HepG2 (cell line): ENCODE measurements at places on chromosomes 3 and 15.

DNA sequence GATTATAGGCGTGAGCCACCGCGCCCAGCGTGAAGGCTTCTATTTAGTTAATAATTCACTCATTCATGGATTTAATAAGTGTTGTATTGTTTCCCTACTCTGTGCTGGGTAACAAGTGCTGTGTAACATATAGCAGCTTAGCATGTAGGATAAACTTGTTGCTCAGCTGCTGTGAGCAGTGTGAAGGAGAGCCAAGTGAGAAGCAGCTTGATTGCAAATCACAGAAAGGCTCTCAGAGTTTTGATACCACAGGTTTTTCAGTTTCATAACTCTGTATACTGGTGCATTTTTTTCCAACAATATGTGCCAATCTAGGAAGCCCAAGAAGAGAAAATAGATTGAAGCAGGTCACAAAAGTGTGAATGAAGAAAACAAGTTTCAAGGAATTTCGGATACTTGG, 48.4 kb downstream of the AGTR1 start:
- no peak for DNase-seq

DNA sequence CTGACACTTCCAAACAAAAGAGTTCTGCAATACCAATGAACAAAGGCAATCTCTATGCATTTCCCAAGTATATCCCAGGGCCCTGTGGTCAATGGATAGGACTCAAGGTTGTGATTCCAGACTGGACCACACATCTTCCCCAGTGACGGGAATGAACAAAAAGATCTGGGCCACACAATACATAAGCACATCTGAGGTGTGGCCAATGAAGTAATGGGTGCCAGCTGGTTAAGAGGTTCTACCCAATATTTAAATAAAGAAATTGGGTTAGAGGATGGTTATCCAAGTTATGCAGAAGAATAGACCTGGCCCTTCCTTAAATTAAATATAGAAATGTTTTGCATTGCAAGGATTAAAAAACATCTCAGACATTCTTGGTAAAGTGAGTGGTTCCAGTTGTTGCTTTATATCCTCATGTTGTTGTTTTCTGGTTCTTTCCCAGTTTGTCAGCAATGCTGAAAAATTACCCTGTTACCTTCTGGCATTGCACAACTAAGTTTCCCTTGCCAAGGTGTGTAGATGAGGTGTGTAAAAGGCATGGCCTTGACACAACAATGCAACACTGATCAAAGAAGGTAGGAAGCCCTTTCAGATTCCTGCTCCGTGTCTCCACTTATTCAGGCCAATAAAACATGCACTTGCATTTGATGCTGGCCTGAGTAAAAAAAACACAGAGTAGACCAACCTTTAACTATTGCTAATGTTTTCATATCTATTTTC, 86.5 kb downstream of the PRICKLE2 start:
- no peak for DNase-seq

DNA sequence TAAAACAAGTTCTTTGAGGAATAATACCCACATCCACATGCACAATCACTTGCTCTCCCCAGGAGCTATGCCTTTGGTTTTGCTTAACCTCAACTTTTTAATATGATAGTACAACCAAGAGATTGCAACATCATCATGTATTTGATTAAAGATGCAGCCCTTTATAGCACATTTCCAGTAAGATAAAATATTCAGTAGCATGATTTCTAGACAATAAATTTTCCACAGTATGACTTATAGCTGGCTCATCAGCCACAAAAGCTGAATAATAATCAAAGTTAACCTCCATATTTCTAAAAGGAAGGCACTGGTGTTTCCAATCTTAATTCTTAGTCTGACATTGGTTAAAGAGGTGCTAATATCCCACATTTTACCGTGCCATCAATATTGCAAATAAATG, 622.5 kb downstream of the TBL1XR1 start:
- no peak for DNase-seq

DNA sequence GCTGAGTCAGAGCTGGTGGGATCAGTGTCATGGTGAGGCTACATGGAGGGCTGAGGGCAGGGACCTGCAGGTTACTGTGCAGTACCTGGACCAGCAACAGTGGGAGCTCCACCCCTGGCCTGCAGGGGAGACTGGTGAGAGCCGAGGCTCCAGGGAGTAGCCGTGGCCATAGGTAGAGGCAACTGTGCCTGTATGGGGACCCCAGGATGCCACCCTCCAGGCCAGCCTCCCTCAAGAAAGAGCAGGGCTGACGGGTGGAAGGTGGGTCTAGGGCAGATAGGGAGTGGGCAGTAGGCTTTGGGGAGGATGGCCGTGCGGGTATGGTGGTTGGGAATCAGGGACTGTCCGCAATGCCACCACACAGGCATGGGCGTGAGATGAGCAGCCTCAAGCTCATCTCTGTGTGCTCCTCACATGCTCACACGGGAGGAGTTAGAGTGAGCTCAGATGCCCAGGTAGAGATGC, 35.5 kb downstream of the FBLN2 start:
- no peak for DNase-seq

GRCh38 chr15:93779341-93779740, 452.0 kb upstream of the MCTP2 start:
- no peak for DNase-seq

- peak; percentile 65 for DNase-seq
Observed at GRCh38 chr3:126357295-126358037, at the start of gene KLF15. Gene KLF15 (minus strand): TSS chr3:126357408. CDS start chr3:126352922, 4,486 bp downstream.

DNA sequence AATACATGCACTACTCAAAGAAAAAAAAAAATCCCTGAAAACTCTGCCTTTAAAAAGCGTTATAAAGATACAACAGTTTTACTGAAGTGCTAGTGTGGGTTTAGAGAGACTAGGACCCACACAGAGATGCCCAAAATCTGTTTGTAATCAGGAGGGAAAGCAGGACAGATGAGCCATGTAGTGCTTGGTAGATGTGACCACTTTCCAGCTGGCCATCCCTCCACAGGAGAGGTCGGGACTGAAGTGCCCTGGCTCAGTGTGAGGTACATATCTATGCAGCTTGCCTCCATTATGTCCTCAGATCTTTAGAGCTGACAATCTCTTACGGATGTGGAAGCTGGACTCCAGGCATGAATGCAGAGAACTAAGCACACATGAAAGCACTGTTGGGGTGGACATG, 57.5 kb upstream of the NANOGP8 start:
- no peak for DNase-seq

DNA sequence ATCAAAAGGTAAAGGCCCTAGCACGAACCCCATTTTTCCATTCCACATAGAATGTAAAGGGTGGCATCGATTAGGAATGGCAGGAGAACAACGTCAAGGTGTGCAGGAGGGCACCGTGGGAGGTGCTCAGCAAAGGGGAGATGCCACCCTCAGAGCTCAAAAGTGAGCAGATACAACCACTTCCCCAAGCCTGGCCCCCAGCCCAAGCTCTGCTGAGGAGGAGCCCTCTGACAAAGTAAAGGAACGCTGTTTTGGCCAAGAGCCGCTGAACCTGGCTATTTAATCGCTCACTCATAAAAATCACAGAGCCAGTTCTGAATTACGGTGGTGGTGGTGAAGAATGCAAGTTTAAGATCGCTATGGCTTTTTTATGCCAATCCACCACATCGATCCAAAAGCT, 12.4 kb downstream of the GNB5 start:
- no peak for DNase-seq

DNA sequence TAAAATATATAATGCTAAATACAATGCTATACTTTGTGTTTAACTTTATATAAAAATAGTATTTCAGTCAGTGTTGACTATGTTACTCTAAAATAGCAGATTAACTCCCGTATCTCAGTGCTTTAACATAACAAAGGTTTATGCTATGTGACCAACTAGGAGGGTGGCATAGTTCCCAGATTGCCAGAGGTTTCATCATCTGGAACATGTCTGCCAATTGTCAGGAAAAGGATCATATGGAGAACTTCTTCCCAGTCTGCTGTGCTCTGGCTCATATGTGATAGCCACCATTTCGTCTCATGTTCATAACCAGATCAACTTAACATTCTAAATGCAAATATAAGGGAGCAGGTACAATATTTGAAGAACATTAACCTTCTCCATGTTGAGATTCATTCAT, 720.2 kb downstream of the MCTP2 start:
- no peak for DNase-seq

GRCh38 chr3:183489455-183490210, 61.2 kb upstream of the MCF2L2 start:
- DNase-seq, result no peak

GRCh38 chr3:183583331-183584245, 28.1 kb upstream of the KLHL6 start:
- no peak for DNase-seq

DNA sequence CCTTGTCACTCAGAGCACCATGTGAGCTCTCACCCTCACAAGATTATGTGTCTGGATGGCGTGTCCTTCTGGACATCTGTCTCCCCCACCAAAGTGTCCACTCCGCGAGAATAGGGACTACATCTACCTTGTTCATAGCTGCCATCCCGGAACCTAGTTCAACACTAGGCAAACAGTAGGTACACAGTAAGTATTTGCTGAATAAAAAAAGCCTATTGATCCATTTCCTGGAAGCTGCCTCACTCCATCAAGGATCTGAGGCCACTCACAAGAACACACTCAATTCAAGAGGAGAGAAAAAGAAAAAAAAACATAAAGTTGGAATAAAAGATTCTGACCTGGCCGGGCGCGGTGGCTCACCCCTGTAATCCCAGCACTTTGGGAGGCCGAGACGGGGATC, 11.2 kb upstream of the ALAS1 start:
- DNase-seq, result no peak

DNA sequence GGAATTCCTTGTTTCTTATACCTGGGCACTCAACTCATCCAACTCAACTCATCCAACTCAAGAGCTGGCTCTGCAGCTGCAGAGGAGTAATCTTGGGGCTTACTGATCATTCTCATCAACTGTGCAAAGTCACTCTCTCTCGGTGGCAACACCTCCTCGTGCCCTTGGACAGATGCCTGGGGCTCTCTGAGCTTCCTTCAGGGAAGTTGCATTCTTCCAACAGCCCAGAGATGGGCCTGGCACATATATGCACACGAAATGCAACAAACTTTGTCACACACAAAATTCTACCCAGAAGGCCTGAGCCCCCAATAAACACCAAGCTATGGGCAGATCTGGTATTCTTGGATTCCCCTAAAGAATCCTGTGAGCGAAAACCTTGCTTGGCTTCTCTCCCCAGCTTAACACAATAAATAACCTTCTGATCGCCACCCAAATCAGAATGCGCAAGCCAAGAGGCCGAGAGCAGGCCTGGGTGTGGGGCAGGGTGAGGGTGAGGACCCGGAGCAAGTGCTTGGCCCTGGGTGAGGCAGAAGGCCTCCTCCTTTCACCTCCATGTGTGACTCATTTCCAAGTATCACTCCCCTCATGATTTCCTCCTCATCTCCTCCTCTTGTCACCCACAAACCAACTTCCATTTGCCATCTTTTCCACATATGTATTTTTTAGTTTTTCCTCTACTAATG, 15.4 kb downstream of the TGM5 start:
- no peak for DNase-seq

- DNase-seq, result no peak
Observed at GRCh38 chr3:142705198-142705597, 18.6 kb upstream of the TRPC1 start.

GRCh38 chr15:57533448-57533799, 58.3 kb upstream of the MYZAP start:
- no peak for DNase-seq

- DNase-seq, result no peak
Observed at GRCh38 chr15:58224068-58224467, 85.9 kb downstream of the AQP9 start.

DNA sequence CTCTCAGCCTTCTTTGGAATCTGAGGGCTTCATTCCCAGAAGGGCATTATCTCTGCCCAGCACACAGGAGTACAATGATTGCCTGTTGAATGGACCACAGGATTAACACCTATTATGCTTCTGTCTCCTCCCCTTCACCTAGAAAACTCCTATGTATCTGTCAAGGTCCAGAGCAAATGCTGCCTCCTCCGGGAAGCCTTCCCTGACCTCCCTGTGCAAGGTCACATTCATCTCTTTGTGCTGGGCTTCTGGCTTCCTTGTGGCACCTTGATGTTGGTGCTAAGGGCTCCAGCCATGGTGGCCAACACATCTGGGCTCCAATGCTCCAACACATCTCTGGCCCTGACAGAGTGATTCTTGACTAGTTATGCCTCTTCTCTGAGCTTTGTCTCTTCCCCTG, 49.9 kb upstream of the ATP2B2 start:
- no peak for DNase-seq

DNA sequence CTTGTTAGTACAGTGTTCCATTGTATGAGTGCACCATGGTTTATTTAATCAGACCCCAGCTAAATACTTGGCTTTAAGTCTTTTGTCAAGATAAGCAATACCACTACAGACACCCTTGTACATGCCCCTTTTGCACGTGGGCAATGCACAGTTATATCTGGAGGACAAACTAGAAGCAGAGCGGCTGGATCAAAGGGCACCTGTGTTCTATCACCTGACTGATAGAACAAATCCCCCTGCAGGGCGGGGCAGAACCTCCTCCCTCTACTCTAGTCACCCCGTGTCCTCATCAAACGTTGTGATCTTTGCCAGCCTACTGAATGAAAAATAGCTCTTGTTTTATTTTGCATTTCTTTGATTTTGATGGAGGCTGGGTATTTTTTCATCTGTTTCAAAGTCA, 314.9 kb downstream of the TLE3 start:
- DNase-seq, result peak; percentile 31
